CD4-positive, alpha-beta T cell treated with Interleukin-2 at 100 ng/mL for 4 hours (primary cell): ENCODE measurements at places on chromosomes 1 and 21.

GRCh38 chr1:171794085-171794484 is 12.6 kb downstream of the METTL13 start:
- DNase-seq: peak; percentile 42

GRCh38 chr1:155263067-155263466 is 907 bp upstream of the SCAMP3 start:
- no peak for DNase-seq

DNA sequence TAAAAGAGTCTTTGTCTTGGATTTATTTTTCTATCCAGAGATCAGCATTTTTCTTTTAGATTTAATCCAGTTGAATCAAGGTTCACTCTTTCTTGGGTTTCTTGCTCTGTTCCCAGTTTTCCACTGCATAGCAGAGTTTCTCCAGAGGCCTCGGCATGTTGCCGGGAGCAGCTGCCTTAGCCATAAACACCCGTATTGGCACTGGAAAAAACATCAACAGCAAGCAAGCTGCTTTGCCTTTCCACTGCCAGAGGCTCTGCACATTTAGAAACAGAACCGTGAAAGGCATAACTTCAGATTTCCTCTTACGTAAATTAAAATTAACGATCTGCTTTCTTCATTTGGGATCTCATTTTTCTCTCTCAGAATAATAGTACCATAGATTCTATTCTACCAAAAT is 181.8 kb upstream of the L1TD1 start:
- no peak for DNase-seq

DNA sequence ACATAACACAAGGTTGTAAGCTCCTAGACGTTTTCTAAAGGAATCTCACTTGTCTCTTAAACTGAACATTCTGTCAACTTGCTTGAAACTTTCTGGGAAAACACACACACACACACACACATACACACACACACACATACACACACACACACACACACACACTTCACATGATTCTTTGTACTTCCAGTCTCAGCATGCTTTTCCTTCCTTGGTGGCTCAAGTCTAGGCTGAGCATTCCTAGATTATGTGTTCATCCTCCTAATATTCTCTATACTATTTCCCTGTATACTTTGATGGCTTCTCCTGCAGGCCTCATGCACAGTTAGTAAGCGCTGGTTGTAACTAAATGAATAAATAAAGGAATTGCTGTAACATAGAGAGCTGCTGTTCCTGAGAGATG is 372.1 kb downstream of the PTPRC start:
- no peak for DNase-seq

GRCh38 chr1:53541263-53541625 is 82.0 kb downstream of the DMRTB1 start:
- no peak for DNase-seq

GRCh38 chr1:59815892-59816291 is 1.1 kb downstream of the HOOK1 start:
- no peak for DNase-seq

DNA sequence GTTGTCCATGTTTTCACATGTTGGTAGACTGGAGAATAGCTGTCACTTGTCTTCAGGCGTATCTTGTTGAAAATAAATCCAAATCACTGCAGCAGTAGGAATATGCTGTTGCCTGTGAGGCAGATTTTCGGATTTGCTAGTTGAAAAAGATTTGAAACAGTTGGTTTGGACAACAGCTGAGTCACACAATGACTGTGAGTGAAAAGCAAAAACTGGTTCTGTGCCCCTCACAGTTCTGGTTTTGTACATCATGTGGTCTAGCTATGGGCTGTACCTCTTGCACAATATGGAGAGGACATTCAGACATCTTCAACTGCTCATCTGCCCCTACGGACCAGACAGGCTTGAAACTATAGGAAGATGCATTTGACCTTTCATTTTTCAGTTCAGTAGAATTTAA is 1.8 kb downstream of the ARF1 start:
- DNase-seq: no peak

GRCh38 chr1:65027666-65028358 is 61.5 kb upstream of the JAK1 start:
- no peak for DNase-seq

GRCh38 chr1:80202118-80202517 is 1195.6 kb upstream of the ADGRL4 start:
- DNase-seq: no peak

DNA sequence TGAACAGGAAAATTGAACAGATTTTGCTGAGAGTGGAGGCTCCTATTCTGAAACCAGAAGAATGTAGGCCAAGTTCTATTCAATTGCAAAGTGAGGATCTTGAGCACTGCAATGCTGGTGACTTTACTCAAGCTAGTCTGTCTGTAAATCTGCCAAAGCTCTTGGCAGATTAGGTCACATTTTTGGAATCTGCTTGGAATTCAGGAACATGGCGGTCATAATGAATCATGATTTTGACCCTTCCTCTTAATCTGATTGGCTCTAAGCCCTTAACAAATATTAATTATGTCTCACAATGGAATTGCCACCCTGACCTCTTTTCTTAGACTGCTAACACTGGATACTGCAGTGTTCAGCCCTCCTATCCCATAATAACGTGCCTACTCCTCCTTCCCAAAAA is 7.2 kb upstream of the GNG12 start:
- no peak for DNase-seq

GRCh38 chr1:15940110-15941043 is 35.5 kb downstream of the ZBTB17 start:
- DNase-seq: no peak

DNA sequence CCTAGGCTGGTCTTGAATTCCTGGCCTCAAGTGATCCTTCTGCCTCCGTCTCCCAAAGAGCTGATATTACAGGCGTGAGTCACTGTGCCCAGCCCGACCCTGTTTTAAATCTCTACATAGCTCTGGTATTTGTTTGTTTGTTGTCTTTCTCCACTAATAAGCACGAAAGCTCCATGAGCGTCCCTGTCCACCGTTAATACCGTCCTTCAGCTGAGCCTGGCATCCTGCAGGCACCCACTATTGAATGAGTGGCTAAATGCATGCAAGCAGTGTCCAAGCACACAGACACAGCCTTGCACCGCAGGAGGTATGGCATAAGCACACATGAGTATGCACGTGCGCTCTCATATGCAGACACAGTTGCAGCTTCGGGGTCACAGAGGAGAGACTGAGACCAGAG is 4.5 kb upstream of the COL16A1 start:
- no peak for DNase-seq

- no peak for DNase-seq
Observed at GRCh38 chr1:78492386-78492950, 1.7 kb downstream of the PTGFR start.

GRCh38 chr1:89945852-89946476 is 48.9 kb upstream of the ZNF326 start:
- no peak for DNase-seq

DNA sequence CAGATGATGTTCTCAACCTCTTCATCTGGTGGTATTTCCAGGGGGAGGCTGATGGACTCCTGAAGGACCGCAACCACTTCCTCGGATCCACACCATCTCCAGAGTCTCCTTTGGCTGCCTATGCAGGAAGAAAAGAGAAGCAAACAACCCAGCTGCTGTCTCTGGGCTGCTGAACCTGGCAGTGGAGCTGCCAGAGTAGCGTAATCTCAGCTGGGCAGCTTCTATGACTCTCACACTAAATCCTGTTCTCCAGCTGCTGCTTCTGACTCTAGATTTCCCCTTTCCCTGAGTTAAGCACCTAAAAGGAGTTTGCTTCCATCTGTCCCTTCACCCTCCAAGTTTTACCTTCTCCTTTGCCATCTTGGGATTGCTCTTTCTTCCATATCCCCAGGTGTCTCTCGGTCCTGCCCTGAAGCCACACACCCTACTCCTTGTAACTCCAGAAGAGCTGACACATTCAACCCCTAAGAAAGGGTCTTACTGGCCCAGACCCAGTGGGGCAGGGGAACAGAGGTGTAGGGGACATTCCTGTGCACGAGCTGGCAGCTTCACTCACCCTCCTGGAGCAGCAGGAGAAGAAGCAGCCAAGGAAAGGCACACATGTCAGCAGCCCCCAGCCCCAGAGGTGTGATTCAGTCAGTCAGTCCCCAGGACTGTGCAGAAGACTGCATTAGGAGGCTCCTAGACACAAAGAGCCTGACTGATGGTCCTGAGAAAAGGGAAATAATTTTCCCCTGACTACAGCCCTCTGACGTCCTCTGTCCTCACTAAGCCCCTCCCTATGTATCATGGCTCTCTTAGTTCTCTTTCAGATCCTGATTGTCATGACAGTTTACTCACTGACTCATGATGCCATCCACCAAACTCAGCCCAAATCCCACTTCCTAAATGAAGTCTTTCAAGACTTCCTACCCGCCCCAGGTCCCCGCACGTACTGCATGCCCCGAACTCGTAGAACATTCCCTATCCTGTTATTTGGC is at the start of gene SLAMF9:
Gene SLAMF9 (minus strand): TSS at position 702 of the 980 bp plus-strand sequence. CDS start 100 bp downstream, at position 602.
- DNase-seq: no peak

- no peak for DNase-seq
Observed at GRCh38 chr1:71428029-71428428, 347.2 kb upstream of the ZRANB2 start.
